ENCODE measurements at places on chromosomes 13 and 19.

GRCh38 chr13:95723438-95723837 is 46.5 kb downstream of the DNAJC3 start:
- no peak for DNase-seq

DNA sequence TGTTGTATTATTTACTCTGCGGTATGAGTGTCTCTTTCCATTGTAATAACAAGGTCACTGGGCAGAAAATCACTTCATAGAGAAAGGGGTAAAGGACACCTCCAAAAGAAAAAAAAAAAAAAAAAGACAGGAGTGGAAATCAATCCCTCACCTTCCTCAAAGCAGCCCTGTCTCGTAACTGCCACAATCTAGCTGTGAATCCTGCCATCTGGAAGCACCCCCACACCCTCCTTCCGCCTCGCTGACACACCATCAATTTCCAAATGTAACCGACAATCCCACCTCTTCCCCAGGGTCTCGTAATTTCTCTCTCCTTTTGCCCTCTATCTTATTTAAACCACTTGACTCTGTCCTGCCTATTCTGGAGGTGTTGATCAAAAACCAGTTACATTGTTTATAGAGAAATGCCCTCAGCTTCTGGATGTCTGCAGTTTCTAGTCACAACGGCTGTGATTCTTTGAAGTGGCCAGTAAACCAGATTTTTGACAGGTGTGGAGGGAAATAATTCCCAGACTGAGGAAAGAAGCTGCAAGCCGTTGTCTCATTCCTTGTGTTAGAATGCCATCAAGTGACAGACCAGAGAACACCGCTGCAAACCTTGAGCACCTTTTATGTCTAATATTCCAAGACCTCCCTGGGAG is 9.1 kb upstream of the POP4 start:
- no peak for DNase-seq

- no peak for DNase-seq
These were observed 310.8 kb downstream of the SLC7A1 start for GRCh38 chr13:29284726-29285125.

GRCh38 chr19:42150911-42151361 is 18.7 kb upstream of the POU2F2 start:
- no peak for DNase-seq

DNA sequence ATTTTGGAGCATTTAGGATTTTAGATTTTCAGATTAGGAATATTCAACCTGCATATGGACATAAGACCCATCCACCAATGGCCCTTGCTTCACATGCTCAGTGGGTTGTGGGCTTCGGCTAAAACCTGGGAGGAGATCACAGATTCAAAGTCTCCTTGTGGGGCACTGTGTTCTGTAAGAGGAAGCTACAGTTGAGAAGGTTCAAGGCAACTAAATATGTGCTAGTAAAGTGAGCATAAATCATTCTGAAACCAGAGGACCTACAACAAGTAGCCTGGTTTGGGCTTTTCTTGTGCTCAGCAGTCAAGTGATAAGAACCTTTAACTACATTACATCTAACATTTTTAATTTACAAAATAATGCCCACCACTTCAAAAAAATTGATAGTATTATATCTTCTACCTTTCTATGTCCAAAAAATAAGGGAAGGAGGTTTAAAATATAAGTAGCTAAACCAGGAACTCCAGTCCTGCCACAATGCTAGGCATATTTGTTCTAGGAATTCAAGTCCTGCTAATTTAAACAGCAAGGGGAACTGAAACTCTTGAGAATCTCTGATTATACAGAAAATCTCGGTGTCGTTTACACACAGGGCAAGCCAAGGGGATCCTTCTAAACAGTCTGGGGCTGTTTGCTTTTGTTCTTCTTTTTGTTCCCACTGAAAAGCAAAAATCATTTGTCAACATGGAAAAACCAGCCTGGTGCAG is 36.6 kb downstream of the FOXO1 start:
- DNase-seq: no peak

- DNase-seq: no peak
These were observed 158.9 kb upstream of the SGCG start for GRCh38 chr13:23021906-23022305.

DNA sequence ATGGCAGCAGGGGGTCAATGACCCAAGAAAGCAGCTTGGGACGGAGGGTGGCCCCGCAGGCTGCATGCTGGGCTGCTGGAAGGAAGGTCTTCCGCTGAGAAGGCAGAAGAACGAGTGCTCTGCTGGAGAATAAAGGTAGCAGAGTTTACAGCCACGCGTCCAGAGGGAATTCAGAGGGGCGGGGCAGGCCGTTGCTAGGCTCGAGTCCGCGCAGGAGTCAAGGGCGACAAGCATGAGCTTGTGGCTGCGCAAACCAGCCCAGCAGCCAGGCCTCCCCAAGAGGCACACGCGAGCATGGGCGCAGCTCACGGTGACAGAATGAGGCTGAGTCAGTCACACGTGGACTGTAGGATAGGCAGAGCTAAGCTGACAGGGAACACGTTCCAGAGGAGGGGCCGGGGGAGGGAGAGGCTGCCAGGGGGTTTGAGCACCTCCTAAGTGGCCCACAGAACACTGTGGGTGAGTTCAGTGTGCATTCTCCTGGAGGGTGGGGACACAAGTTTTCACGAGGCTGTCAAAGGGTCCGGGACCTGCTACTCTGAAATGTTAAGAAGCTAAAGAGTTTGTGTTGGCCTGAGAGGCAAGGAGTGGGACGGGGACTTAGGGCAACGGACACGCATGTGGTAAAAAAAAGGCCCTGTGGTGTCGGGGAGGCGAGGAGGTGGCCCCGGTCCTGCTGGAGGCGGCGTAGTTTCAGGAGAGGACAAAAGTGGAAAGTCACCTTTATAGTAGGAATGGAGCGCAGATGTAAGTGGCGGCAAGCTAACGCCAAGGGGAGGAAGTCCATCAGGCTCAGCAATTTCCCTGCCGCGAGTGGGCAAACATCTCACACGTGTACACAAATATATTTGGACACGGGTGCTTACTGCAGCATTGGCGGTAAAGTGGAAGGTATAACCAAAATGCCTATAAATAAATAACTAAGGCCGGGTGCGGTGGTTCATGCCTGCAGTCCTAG is 17.7 kb downstream of the RFX2 start:
- no peak for DNase-seq

DNA sequence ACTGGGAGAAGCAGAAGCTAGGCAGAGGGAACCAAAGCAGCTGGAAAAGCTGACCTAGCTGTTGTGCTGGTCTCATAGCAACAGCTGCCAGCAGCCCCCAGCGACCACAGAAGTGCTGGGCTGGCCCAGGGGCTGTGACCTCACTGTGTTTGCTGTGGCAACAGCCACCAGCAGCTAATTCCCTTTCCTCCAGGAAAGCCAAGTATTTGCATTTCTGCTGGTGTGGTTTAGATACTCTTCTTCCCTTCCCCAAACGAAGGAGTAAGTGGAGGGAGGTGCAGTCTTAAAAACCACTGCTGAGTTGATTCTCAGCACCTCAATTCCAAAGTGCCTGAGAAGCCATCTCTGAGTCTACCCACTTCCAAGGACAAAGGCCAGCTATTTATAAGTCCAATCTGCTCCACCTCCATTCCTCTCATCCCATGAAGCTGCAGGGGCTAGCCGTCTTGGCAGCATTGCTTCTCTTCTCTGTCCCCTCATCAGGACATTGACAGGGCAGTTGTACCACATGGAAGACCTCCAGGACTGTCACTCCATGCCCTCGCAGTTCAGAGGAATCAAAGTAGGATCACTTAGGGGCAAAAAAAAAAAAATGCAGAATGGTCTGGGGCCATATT is 11.5 kb upstream of the CCDC97 start:
- DNase-seq: no peak

GRCh38 chr19:2739602-2740313 is at the start of gene SLC39A3:
TSS of gene SLC39A3 (minus strand) at chr19:2740017. CDS start at chr19:2737257, 2,760 bp downstream.
- DNase-seq: peak; percentile 98

- DNase-seq: no peak
These were observed 21.7 kb upstream of the RXFP2 start for GRCh38 chr13:31717583-31717982.

All from stimulated activated CD8-positive, alpha-beta memory T cell treated with anti-CD3 and anti-CD28 coated beads, Interleukin-4, amount 100 ng/mL, for 24 hours (primary cell).